ENCODE measurements at places on chromosomes 5 and 9.

GRCh38 chr9:119956111-119956510 lies 586.9 kb upstream of the BRINP1 start:
- no peak for DNase-seq

DNA sequence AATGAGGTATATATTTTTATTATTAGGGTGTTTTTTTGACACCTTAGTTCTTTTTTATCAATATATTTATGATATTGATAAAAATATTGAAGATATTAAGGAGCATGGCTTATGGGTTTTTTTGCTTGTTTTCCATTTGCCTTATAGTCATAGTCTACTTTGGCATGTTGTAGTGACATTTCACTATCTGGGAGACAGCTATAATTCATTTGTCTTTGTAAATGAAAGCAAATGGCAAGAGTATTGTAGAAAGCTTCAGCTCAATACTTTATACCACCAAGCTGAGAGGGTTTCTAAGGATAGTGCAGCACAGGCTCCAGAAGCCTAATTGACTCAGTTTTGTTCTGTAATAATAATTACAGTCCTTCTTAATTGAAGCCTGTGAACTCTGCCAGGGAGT lies 1182.3 kb downstream of the EFNA5 start:
- DNase-seq: no peak

- no peak for DNase-seq
These were observed 9.3 kb upstream of the ANKDD1B start for GRCh38 chr5:75601996-75602395.

- no peak for DNase-seq
These were observed 23.9 kb downstream of the SRP19 start for GRCh38 chr5:112885001-112885400.

DNA sequence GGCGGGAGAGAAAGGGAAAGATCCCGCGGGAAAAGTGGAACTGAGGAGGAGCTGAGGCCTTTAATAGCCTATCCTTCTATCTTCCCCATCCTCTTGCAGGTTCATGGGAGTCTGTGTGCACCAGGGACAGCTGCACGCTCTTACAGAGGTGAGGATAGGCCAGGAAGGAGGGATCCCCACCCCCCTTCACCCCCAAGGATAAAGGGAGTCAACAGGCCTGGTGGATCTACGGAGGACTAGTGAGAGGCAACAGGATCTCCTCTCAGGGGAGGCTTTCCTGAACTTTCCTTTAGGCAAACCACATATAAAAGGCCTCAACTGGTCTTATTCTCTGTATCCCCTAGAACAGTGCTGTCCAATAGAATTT lies 1.1 kb downstream of the TESK1 start:
- no peak for DNase-seq

DNA sequence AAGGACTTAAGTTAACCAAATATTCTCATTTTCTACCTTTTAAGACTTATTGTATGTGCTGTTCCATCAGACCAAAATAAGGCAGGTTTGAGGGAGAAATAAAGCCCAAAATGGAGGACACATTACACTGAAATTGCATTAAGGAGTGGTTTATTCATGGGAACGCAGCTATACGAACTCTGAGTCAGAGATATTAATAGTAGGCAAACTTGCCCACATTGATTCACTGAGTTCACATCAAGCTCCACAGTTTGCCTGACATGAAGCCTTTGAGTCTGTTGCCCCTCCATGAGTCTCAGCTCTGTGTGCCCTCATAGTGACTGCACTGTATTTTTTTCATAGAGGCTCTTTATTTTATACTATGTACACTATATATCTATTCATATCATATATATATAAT lies 135.0 kb upstream of the SNX2 start:
- DNase-seq: no peak

DNA sequence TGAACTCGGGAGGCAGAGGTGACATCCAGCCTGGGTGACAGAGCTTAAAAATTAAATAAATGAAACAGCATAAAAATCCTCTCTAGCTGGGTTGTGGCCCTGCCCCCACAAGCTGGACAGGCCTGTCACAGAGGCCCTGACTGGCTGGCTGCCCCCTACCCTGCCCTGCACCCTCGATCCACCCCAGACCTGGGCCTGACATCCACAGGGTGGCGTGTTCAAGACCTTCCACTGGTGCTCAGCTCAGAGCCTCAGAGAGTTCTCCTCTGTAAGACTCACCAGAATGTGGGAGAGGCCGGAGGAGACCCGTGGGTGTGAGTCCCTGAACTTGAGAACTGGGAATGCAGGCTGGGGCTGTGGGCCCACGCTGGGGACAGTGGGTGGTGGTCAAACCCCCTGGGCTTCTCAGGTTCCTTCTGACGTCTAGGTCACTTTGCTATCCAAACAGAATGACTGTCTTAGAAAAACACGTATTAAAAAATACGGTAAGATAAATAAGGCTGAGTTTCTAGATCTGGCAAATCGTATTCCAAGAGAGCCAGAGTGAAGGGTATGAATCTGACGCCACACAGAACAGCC lies 9.7 kb upstream of the WDR38 start:
- DNase-seq: no peak

DNA sequence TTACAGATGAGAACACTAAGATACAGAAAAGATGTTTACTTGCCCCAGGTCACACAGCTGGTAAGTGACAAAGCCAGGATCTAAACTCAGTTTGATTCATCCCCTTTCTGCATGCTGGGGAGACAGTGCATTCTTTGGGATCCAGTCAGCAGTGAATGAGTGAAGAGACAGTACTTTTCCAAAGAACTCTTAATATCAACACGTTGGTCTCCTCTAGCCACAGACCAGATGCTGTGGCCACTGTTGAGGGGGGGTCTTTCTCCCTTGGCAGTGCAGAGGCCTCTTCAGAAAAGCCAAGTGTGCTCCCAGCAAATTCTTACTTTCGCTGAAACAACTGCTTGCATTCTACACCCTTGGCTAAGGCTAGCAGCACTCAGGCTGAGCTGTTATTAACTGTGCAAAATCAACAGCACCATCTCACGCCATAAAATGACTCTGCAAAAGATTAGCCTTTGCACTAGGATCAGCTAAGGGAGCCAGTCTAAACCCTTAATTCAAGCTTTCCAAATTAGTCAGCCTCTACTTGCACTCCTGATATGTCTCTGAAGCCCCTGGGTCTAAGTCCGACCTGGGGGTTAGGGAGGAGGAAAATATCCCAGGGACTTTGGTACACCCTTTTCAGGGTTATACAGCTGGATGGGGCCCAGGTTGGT lies 4.8 kb upstream of the TMEM171 start:
- DNase-seq: no peak

DNA sequence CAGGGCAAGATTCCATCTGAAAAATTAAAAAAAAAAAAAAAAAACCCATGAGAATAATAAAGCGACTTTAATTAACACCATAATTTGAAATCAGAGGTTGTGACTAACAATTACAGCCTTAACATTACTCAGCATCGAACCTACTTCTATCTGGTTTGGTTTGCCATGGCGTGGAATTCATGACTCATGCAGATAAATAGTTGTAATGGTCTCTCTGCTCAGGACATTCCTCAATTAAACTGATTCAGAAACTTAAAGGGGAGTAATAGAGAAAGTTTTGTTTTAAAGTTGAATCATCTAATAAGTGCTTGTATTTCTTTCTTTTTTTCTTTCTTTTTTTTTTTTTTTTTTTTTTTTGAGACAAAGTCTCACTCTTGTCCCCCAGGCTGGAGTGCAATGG lies 135.5 kb downstream of the SPATA31D1 start:
- no peak for DNase-seq

DNA sequence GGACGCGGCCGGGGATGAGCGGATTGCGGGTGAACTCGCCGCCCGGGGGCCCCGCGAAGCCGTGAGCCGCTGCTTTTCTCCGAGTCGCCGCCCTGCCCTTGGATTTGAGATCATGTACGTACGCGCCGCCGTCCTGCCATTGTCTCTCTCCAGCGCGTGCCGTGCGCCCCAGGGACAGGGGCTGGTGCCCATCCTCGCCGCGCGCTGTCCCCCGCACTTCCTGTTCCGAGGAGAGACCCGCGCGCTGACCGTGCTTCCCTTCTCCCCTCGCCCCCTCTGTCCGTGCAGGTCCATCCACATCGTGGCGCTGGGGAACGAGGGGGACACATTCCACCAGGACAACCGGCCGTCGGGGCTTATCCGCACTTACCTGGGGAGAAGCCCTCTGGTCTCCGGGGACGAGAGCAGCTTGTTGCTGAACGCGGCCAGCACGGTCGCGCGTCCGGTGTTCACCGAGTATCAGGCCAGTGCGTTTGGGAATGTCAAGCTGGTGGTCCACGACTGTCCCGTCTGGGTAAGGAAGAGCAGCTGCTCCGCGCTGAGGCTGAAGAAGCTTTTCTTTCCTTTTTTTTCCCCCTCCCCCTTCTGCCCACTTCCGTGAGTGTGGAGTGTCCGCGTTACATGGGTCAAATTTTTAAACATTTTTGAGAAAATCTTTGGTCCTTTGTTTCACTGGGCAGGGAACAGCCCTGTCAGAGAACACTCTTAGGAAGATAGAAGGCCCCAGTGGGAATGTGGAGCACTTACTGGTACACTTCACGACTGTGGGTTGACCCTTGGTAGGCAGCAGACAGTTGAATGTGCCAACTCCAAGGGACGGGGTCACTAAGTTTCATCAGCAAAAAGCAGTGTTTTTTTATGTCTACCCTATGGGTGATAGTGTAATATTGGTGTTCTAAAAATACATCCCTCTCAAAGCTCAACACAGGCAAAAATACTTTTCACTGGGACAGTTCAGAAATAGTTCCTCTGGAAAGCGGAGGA lies 727 bp downstream of the RHOBTB3 start:
- DNase-seq: peak; percentile 80

DNA sequence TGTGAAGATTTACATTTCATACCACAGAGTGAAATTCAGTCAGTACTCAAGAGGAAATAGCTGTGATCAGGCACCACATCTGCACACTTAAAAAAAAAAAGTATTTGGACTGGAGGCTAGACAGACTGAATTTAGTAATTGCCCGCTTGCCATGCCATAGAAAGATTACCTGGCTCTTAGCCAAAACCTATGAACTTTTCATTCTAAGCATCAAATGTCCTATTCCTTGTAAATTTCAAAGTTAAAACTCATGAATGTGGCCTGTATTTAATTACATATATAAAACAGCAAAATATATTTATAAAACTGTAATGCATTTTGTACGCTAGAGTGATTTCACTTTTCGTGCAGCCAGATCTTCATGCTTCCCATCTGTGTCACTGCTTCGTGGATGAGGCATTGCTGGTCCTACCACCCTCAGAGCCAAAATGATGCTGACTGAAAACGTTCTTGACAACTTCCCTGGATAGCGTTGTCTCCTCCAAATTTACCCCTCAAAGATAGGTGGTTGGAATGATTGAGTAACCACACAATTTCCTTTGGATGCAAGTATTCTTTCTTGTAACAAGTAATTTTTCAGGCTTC lies 447.9 kb upstream of the SGCD start:
- DNase-seq: no peak

GRCh38 chr5:154547551-154547950 lies 69.5 kb upstream of the HAND1 start:
- no peak for DNase-seq

DNA sequence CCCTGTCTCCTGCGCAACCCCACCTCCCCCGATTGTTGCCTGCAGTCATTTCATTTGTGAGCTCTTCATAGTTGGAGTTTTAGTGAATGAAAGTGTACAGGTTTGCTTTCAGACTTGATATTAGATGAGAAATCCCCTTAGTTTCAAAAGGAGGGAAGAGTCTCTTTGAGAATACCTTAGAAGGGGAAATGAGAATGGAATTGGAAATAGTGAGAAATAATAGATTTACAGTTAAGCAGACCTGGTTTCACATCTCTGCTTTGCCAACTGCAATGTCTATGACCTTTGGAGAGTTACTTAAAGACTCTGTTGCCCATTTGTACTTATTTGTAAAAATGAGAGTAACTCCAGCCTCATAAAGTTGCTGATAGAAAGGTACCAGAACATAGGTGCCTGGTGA lies 120.4 kb downstream of the ZNF462 start:
- no peak for DNase-seq

DNA sequence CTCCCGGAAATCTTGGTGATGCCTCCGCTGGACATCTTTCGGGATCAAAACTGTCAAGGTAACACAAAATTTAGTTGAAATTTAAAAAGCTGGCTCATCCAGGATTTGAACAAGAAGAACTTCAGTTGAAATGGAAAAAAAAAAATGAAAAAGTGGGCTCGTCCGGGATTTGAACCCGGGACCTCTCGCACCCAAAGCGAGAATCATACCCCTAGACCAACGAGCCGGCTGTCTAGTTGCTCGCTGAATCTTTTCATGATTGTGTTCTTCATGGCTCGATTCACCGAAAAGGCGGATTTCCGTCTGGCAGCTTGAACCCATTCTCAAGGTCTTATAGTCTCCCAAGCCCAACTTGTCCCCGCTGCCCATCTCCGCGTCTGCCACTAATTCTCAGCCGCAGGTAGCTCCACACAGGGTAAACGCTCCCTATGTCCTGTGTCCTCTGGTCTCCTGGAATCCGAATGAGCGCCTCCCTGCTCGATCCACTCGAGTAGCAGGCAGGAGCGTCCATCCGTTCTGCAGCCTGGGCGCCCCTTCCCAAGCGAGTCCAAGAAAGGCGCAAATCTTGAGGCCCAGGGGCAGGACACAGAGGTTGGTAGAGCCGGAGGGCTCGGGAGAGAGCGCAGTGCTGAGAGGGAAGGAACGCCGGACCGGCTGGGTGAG lies 16.2 kb downstream of the TRIM7 start:
- peak; percentile 91 for DNase-seq

GRCh38 chr5:175032741-175033151 lies 308.4 kb downstream of the MSX2 start:
- DNase-seq: no peak

DNA sequence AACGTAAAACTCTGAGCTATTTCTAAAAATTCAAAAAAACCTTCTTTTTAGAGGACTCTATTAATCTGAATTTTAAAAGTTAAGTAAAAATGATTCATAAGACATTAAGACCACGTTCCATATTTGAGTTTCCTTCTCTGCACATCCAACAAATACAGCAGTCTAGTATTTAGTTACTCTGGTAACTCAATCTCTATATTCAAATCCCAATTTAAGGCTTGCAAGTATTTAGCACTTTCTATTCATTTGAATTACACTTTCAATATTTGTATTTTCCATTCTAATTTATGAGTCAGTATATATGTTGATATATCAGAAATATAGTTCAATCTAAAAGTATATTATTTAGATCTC lies 17.7 kb downstream of the RFX3 start:
- no peak for DNase-seq

DNA sequence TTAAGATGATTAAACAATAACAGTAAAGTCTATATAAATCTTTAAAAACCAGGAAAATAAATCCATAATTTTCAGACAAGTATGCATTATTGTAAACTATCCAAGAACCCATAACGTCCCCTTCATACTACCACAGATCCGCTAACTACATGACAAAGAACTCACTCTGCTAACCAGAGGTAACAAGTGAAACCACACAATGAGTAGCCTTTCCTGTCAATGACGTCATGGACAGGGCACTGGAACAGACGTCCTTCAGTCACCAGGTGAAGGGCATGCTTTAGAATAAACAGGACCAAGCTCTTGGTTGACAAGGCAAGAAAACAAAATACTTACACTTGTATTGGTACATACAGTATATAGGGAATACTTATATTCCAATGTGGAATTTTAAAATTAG lies 45.2 kb downstream of the RNF130 start:
- no peak for DNase-seq

- no peak for DNase-seq
These were observed 6.5 kb downstream of the PPP6C start for GRCh38 chr9:125183054-125183453.

Data from left forelimb (tissue), 1 donor.